ENCODE measurements at places on chromosomes 4 and X.

DNA sequence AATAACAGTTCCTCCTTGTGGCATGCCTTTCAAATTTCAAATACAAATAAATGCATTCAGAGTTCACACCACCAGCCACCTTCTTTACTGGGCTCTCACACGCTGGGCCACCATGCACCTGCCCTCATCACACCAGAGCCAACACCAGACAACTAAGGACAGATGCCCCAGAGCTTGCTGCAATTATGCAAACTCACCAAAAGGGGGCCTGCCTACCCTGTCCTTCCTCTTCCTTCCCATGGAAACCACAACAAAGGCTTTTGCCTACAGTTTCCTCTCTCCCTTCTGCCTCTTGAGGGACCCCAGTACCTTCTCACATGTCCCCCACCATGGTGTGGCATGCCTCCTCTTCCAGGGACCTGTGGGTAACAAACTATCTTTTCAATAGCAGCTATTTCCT is 1333.9 kb upstream of the TENM3 start:
- no peak for DNase-seq

- peak; percentile 39 for DNase-seq
Measured at GRCh38 chrX:97587171-97587570, 703.5 kb downstream of the RPA4 start.

GRCh38 chr4:82500435-82501153 is 61.2 kb downstream of the TMEM150C start:
- no peak for DNase-seq

DNA sequence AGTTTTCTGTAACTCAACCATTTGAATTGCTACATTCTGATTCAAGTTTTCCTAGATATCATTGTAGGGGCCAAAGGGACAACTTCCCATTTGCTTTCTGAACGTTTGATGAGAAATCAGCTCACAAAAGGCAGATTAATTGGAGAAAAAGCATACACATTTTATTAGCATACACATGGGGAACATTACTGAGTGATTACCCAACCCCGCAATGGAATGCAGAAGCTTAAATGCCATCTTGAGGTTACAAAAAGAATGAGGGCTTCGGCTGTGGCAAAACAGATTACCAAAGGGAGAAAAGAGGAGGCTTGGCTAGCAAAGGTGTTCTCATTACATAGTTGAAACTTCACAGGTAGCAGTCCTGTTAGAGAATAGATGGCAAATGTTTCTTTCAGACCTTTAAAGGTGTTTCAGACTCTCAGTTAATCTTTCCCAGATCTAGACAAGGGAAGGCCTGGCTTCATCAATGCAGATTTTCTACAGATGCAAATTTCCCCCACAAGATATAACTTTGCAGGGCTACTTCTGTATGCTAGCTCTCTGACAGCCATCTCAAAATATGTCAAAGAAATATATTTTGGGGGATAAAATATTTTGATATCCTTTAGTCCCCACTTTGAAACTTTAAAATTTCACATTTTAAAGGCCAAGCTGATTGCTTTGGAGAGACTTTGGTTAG is 26.5 kb upstream of the HERC6 start:
- no peak for DNase-seq

- no peak for DNase-seq
Measured at GRCh38 chr4:97577004-97577403, 566.3 kb downstream of the STPG2 start.

GRCh38 chr4:82247171-82247570 is 126.6 kb downstream of the HNRNPD start:
- DNase-seq: no peak

GRCh38 chr4:625631-626161 is 323 bp downstream of the PDE6B start:
- DNase-seq: no peak

GRCh38 chr4:1367936-1368289 is 20.9 kb downstream of the UVSSA start:
- no peak for DNase-seq

DNA sequence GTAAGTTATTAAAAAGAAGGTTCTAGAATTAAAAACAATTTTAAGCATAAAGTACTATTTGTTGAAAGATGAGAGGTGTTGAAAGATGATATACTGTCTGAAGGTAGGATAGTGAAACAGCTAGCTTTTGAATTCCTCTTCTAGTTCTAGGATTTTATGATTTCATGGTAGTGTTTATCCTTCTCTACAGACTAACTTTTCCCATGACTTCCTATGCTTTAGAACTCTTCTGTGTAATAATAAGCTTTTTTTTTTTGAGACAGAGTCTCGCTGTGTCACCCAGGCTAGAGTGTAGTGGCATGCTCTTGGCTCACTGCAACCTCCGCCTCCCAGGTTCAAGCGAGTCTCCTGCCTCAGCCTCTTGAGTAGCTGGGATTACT is 96.0 kb upstream of the NUDT6 start:
- DNase-seq: no peak

- DNase-seq: no peak
Measured at GRCh38 chr4:67051000-67051789, 494.1 kb downstream of the CENPC start.

GRCh38 chr4:159019356-159019755 is 83.5 kb upstream of the RAPGEF2 start:
- no peak for DNase-seq

GRCh38 chr4:26131711-26132110 is 189.1 kb upstream of the RBPJ start:
- no peak for DNase-seq

GRCh38 chrX:106208154-106208553 is 40.0 kb downstream of the PWWP3B start:
- DNase-seq: no peak

GRCh38 chr4:105257817-105258495 is 111.3 kb downstream of the TET2 start:
- DNase-seq: no peak

DNA sequence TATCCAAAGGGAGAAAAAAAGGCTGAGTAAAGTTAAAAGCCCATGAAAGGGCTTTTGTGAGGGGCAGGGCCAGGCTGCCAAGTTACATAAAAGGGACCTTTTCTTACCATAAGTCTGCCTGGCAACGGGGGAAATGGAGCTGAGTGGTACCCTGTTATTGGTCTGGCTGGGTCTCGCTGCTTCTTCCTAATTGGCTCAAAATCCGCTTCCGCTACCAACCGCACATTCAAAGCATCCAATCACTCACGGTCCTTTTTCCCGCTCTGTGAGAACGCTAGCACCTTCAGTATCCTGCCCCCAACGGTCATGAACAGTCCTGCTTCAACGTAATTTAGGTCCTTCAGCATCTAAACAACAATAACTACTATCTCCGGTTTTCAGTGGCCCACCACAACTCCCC is 611 bp downstream of the TEX11 start:
- DNase-seq: no peak

DNA sequence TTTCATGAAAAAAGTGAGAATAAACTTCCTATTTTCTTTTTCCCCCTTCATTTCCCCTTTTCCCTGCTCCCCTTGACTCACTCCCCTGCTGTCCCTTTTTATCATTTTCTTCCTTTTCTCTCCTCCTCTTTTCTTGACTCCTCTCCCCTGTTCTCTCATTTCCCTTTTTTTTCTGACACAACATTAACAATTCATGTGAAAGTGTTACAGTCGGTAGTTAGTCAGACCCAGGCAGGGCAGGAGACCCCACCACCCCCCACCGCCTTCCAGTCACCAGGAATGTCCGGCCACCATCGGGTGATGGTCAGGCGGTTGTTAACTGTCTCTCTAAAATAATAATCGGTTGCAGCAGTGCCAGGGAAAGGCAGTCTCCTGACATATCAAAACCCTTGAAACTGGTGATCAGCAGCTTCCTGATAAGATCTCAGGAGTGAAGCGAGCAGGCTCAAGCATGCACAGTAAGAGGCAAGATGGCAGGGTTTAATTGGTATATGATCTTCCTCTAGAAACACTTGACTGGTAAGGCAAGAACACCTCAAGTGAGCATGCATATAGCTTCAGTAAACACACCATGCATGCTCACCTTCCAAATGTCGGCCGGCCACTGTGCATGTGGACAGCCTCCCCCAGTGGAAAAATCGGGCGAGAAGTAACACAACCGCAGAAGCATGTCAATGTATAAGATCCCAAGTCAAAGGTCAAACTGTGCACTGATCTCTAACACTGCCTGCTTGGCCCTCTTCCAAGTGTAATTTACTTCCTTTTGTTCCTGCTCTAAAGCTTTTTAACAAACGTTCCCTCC is 191.4 kb downstream of the NDST4 start:
- DNase-seq: no peak

GRCh38 chr4:100083289-100083688 is 107.0 kb downstream of the DDIT4L start:
- DNase-seq: no peak

- DNase-seq: no peak
Measured at GRCh38 chrX:11755724-11756123, 2.3 kb upstream of the MSL3 start.

- peak; percentile 23 for DNase-seq
Measured at GRCh38 chr4:99117876-99118693, 26.0 kb downstream of the ADH4 start.

DNA sequence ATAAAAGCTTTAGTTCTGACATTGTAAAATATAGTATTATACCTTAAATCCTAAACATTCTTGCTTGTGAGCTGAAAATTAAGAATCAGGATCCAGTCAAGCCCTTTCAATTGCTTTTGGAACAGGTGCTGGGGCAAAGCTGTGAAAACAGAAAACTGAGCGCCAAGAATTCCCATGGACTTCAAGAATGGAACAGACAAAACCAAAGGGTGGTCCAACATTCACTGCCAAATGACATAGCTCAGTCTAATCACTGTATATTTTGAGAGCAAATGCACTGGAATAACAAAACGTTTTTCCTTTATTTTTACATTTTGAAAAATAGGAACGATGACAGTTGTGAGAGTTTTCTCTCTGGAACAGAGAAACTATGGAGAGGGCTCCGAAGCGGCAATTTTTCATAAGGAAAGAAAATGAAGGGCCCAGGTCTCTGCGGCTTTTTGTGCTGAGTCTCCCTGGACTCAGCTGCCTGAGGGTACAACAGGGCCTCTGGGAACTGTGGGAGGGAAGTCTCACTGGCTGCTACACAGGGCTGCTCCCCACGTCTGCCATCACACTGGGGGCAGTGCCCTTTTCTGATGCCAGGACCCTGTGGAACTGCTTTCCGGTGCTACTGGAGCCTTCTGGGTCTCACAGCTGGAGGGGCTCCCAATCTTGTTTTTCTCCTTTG is 56.0 kb upstream of the BMPR1B start:
- DNase-seq: no peak

GRCh38 chrX:113390531-113390930 is 549.9 kb upstream of the AMOT start:
- DNase-seq: no peak

DNA sequence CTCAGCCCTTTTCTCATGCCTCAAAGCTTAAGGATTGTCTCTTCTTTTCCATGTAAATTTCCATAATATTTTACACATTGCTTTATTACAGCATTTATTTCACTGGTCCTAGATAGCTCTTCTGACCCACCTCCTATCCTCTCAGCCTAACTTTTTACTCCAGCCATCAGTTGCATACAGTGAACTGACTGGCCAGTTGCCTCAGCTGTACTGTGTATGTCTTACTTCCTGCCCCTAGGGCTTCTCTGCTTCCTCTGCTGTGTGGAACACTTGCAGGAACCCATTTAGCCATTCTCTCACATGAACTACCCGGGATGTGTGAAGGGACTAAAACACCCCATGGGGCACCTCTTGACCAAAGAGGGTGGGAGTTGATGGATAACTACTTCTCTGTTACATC is 18.0 kb downstream of the C4orf33 start:
- DNase-seq: no peak

- DNase-seq: no peak
Measured at GRCh38 chrX:125727117-125727516, 407.4 kb downstream of the TEX13C start.

DNA sequence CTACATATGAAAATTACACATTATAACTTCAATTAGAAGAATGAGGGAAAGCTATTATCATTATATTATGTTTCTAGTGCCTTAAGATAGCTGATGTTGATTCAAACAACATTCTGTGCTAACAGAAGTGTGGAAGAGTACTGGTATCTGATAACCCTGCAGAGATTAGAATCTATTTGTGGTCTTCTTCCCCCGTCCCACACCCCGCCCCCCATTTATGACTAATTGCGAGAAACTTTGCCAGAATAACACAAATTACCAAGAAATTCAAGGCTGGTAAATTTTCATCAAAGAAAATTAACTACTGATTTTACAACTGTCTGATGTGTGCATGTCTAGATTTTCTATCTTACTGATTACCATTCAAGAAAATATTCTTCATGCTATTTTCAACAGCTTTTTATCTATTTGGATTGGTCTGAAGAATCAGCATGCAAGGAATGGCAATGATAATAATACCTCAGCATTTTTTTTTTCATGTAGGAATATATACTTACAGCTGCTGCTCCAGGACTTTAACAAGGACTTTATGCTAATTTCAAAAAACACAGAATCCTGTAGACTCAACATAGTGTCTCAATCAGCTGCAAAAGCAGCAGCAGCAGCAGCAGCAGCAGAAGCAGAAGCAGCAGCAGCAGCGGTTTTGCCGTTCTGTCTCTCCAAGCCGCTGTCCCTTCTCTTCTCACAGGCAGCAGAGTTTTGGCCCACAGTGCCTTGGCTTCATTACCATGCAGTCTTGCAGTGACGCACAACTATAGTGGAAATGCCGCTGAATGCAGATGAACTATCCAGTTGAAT is 126.7 kb downstream of the FRYL start:
- DNase-seq: peak; percentile 30

DNA sequence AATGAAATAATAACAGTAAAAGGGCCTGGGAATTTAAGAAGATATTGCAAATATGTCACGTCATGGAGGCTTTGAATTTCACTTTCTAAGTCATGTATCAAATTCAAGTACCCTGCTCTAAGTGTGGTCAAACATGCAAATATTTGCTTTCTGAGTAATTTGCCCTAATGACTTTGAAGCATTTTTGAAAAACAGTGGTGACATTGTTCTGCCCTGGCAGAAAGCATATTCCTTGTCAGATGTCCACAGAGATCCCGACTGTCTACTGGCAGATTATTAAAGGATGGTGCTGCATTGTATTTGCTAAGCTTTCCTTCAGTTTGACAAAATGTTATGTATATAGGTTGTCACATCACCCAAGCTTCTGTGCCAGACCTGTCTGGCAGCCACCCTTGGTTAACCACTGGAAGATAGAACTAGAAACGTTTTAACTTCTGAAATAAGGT is 92.5 kb downstream of the ANK2 start:
- DNase-seq: no peak

DNA sequence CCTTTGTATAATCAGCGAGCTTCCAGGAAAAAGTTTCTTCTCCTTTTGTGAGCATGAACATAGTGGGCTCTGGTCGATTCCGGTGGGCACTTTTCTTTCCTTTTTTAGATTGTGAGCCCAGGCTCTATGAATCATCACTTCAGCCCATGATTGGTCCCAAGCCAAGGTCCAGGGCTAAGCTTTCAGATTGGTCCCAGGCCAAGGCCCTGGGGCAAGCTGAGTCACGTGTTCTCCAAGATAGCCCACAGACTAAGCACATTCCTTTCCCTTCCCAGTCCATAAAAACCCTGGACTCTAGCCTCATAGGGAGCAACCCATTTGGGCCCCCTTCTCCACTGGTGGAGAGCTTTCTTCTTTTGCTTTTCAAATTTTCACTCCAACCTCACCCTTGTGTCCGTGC is 430.5 kb downstream of the NAP1L3 start:
- DNase-seq: no peak

Data from SK-N-SH (cell line).